ENCODE measurements at places on chromosomes 4 and X.

GRCh38 chr4:127261476-127261875, 371.3 kb upstream of the INTU start:
- DNase-seq, result no peak

- no peak for DNase-seq
Observed at GRCh38 chr4:94519019-94519418, 67.3 kb downstream of the PDLIM5 start.

DNA sequence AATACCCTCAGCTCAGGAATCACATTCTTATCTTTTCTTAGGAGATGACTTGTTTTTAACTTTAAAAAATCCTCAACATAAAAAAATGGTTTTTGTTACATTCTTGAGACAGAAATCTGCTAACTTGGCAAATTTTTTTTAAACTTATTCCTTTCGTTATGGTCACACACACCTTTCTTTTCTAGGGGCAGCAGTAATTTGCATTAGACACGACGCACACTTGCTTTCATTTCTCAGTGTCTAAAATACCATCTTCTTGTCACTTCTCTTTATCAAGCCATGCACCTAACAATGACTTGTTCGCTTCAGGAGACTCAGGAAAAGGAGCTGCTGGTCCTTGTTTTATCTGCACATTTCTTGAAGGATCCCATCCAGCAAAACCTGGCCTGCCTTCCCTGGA, 112.6 kb upstream of the TBL1X start:
- DNase-seq, result no peak

DNA sequence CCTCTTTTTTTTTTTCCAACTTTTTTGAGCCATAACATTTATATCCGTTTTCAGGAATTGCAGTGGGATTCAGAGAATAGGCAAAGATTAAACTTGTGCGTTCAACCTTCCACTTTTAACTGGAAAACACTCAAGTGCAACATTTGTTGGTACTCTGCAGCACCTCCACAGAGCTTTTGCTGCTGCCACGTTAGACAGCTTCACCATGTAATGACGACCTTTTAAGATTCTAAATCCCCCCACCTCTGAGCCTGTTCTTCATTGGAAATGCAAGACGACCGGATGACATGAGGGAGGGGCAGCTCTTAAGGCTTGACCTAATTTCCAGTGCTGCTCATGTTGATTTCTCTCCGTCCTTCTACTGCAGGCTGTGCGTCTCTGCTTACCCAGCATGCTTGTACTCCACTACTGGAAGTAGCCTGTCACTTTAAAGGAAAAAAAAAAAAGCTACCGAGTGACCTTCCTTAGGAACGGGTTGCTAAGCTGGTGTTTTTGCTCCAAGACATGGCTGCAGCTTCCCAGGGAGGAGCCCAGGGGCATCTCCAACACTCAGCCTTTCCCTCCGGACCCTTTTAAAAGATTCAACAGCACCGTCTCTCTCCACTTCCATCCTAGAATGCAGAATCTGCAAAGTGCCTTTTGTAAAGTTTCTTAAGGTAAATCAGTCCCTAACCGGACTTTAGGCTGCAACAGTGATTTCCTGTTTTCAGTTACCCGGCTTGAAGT, at the start of gene CC2D2A:
Gene CC2D2A, plus strand, starts transcription at position 481 of the 726 bp plus-strand sequence. CDS start 6,051 bp downstream, outside the sequence.
- no peak for DNase-seq

DNA sequence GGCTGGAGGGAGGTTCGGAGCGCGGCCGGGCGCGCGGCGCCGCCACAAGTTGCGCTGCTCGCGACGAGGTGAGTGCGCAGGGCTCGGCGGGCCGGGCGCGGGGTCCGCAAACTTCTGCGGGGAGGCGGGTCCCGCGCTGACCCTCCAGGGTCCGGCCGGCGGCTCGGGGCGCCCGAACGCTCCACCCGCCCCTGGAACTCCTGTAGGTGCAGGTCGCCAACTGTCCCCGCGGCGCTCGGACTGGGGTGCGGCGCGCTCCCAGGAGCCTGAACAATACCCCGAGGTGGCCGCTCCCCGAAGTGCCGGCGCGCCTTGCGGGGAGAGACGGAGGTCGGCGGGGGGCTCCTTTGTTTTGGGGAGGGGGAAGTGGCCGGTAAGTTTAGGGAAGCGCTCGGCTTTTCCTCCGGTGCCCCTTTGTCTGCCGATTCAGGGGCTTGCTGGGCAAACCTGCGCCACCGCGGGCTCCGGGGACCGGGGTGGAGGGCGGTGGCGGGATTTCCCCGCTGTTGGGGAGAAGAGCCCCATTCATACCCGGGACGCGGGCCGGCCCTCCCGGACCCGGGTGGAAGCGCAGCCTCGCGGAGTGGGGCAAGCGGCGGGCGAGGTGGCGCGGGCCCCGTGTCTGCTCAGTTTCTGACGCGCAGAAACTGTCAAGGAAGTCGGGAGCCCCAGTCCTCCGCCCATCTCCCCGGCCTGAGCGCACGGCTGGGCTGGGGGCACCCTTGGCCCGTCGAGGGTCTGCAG, 694 bp downstream of the TBL1X start:
- no peak for DNase-seq

DNA sequence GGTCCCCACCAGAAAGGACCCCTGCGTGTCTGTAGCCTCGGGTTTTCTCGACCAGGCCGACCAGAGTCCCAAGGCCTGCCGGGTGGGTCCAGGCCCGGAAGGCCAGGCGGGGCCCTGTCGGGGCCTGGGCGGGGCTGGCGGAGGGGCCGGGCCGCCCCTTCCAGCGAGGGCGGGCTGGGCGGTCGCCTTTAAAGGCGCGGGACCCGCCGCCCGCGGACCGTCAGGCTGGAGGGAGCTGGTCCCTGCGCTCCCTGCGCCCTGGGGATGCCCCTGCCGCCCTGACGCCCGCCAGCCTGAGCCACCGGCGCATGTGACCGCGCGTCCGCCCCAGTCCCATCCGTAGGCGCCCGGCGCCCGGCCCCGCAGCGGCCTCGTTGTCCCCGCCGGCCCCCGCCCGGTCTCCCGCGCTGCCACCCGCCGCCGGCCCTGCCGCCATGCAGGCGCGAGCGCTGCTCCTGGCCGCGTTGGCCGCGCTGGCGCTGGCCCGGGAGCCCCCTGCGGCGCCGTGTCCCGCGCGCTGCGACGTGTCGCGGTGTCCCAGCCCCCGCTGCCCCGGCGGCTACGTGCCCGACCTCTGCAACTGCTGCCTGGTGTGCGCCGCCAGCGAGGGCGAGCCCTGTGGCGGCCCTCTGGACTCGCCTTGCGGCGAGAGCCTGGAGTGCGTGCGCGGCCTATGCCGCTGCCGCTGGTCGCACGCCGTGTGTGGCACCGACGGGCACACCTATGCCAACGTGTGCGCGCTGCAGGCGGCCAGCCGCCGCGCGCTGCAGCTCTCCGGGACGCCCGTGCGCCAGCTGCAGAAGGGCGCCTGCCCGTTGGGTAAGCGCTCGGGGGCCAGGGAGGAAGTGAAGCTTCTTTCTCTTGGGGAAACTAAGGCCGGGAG, at the start of gene HTRA3:
Gene HTRA3, plus strand, starts transcription at position 220 of the 883 bp plus-strand sequence. Its CDS starts 215 bp downstream, at position 435.
- DNase-seq, result no peak

DNA sequence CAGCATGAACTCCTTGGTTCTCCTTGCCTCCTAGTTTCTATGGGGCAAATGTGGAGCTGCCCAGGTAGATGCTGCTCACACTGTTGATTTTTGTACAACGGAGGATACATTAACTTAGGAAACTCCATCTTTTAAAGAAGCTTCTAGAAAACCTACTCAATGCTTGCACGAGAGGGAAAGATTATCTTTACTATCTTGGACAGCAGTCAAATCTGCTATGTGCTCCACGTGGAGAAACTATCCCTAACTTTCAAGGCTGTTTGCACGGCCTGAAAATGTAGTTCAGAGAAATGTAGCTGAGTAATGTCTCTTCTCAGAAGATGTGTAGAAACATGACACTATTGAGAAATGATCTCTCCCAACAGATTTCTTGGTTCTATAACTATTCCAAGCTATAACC, 1530.9 kb upstream of the PABPC4L start:
- no peak for DNase-seq

DNA sequence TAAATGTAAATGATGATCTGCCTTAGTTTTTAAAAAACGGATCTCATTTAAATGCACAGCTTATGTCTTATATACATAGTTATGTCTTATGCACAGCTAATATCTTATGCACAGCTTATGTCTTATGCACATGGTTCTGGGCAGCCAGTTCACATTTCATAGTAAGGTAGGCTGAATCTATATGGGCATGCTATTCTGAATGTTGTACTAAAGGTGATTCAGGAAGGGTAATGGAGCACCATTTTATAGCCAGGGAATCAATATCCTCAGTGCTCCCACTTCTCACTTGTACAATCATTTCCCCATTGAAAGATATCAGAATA, 77.9 kb upstream of the MID1 start:
- no peak for DNase-seq

GRCh38 chr4:51894059-51894645, 51.2 kb downstream of the DCUN1D4 start:
- no peak for DNase-seq

- DNase-seq, result no peak
Observed at GRCh38 chr4:6649216-6649615, 8.7 kb downstream of the MRFAP1 start.

DNA sequence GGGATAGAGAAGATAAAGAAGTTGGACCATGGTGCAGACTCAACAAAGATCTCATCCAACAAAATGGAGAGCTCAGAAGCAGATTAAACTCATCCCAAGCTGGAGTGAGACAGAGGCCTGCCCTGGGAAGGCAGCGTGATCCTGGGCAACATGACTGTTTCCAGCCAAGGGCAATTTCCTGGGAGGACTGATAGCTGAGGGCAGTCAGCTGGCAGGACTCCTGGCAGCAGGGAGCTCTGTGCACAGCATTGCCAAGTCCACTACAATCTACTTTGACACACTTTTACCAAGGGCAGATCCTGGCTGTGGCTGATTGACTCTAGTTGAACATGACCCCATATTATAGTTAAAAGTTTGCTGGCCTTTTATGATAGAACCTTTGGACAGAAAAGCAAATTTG, 357.3 kb upstream of the RASGEF1B start:
- DNase-seq, result no peak

- DNase-seq, result no peak
Observed at GRCh38 chr4:173415885-173416653, 17.2 kb upstream of the SCRG1 start.

GRCh38 chr4:53702334-53703266, 111.3 kb upstream of the LNX1 start:
- no peak for DNase-seq

- DNase-seq, result no peak
Observed at GRCh38 chr4:80192937-80193336, 4.4 kb upstream of the PRDM8 start.

GRCh38 chr4:60013464-60014184, 1186.5 kb upstream of the ADGRL3 start:
- DNase-seq, result no peak

- no peak for DNase-seq
Observed at GRCh38 chrX:115332832-115333231, 43.3 kb downstream of the LUZP4 start.

DNA sequence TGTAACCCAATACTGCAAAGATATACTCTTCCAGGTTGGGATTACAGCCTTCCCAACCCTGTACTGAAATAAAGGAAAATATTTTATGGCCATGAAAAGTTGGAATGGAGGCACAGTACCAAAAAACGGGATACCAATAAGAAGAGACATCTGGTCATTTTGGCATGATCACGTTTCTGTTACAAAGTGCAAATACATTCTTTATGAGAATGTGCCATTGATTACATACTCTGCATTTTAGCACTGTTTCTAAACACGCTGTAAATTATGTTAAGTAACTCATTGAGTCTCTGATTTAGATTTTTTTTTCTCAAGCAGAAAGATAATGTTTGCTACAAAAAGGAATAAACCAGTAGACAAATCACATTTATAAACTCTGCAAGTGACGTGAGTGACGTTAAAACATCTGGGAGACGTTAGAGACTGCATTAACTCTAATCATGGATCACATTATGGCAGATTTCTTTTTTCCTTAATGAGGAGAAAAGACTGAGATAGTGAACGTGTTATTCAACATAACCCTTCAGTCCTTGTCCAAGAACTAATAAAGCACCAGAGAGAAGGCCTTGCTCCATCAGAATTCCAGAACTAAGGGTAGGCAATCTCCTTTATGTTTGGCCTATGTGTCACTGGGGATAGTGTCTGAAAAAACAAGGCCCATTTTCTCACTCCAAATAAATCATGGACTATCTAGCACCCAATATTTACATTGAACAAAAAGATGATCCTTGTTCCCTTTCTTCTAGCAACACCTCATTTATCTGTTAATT, 31.0 kb downstream of the UNC5C start:
- DNase-seq, result no peak

DNA sequence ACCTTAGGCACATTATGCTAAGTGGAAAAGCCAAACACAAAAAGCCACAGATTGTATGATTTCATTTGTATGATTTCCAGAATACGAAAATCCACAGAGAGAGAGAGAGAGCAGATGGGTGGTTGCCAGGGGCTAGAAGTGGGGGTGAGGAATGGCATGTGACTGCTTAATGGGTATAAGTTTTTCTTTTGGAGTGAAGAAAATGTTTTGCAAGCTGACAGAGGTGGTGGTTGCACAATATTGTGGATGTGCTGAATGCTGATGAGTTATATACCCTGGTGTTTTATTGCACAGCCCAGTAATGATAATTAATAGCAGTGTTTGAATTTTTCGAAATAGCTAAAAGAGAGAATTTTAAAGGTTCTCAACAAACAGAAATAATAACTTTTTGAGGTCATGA, 386.1 kb upstream of the HS3ST1 start:
- DNase-seq, result no peak

DNA sequence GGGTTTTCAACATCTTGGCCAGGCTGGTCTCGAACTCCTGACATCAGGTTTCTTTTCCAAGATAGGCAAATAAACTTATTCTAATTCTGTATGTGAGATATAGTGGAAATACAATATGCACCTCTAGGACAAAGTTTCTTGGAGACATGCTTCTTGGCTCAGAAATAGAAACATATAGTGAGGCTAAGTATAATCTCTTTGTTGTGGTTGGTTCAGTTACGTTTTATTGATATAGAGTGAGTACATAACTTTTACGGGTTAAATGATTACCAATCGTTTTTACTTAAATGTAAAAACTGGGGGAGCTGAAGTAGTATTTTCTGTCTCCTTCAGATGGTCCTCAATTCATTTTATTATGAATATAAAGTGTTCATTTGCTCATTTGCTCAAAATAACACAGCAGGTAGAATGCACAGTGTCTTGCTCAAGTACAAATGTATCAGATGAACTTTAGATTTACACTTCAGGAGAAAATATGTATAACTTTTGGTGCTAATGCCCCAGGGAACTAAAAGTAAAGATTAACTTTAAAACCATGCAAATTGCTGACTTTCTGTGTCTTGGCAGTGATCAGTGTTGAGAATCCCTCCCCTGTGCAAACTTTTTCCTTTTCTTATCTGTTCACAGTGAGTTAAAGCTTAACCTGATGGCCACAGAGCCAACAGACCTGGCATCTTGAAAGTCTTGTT, 77.6 kb downstream of the AFF1 start:
- no peak for DNase-seq

DNA sequence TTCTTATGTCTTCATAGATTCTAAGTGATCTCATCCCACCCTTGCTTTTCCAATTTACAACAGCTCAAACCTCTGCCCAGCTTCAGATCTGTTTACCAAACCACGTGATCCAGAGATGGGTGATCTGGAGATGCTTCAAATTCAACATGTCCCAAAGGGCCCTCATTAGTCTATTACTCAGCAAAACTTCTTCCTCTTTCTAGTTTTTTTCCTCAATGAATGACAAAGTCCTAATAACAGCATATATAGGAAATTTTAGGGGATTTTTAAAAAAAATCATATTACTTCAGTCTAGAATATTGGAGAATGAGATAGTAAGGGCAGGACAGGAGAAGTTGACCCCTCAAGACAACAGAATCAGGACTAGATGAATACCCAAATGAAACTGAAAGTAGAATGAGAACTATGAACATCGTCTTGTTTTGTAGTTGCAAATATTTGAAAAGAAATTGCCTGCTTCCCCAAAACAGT, 127.1 kb downstream of the CFAP299 start:
- DNase-seq, result no peak
